ENCODE measurements at places on chromosomes 5 and 9.
A peak's percentile ranks its signal among the peaks of the same experiment; 100 is the strongest.

DNA sequence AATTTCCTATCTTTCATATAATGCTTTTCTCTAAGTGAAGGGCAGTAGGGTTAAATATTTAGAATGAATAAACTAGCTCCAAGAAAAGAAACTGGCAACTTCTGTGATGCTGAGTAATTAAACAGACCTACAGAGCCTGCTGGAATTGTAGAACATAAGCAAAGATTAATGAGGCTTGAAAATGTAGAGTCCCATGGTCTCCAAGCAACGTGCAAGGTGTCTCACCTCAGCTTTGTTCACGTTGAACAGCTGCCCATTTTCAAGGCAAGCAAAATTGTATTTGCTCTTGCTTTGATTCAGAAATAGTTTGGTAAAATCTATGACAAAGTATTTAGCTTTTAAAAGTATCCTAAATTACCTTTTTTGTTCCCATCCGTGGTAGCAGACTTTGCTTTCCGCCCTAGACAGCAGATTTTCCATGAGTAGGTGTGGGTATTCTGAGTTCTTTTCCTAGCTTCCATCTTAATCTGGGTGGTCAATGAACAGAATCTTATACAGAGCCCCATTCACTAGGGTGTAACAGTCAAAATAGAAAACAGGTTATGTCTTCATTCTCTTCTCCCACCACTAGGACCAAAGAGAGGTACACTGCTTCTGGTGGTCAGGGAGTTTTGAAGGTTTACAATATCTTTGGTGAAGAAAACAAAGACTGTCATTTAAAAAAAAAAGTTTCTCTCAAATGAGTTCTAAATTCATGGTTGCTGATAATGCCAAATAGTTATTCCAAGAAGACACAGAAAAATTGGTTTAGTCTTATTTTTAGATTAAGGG is 52.1 kb upstream of the TYRP1 start:
- DNase-seq: no peak

DNA sequence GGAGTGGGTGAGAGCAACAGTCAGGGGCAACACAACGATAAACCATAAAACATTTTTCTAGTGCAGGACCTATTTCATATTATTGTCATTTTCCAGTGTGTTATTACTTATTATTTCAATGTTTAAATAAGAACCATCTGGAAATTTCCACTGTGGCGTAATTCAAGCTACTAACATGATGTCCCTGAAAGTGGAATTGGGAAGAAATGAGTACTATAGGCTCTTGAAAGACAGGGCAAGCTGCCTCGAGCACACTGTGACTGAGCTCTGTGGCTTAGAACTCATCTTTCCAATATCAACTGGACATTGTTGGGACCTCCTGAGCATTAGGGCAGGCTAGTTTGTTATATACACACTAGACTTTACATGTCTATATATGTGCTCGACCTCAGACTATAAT is 182.9 kb upstream of the RIOK2 start:
- no peak for DNase-seq

DNA sequence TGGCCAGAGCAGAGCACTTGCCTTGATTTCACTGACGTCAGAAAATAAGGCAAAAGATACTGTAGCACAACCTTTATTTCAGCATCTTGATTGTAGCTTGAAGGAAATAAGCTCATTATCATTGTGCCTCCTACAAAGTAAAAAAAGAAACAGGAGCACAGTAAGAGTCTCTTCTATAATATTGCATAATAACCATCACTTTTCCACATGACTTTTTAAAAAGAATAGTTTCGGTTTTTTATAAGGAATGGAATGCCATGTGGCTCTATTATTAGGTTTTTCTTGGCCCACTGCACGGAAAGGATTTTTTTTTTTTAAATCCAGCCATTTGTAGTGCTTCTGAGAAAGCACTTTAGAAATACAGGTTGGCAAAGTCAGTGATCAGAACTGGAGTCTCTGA is 655.3 kb downstream of the LRRC70 start:
- DNase-seq: peak; percentile 15

DNA sequence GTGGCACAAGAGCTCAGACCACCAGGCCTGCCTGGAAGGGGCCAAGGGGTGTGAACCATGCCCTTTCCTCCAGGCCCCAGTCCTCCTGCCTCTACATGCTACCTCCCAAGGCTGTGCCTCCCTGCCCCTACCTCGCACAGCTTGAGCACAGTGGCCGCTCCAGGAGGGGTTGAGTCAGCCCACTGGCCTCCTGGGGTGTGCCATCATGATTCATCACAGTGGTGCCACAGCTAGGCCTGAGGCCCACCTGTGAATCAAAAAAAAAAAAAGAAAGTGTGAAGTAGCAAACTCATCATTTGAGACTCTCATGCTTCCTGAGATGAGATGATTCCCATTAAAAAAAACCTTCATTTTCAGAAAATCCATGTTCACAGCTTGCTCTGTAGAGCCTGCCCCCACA is 240.5 kb downstream of the HSPA4 start:
- DNase-seq: no peak

DNA sequence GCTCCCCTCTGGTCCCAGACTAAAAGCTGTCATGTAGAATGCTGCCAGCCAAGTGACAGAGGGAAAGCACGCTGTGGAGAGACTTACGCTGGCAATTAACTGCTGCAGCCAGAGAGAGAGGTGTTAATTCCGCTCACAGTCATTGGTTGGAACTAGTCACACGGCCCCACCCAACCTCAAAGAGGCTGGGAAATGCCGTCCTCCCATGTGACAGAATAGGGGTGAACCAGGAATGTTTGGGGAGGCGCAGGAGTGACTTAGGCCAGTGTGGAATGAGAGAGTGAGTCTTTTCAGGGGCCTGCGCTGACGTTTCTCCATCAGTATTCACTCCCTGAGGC is 87.6 kb downstream of the AMBP start:
- DNase-seq: no peak

All from EH (cell line).